ENCODE measurements at places on chromosomes 5 and 9.

DNA sequence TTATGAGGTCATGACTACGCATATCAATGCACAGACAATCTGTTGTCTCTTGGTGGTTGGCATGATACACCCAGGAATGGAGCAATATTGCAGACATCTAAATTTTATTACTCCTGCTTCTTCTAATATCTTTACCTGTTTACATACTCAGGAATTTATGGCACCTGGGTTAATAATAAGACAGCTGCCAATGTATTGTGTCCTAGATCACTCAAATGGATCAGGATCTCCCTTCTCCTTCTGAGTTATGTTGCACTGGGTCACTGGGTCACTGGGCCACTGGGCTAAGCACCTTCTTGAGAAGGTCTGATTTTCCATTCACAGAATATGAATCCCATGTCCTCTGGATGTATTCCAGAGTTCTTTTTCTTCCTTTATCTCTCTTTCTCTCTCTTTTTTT, 41.8 kb downstream of the CCL28 start:
- no peak for DNase-seq

DNA sequence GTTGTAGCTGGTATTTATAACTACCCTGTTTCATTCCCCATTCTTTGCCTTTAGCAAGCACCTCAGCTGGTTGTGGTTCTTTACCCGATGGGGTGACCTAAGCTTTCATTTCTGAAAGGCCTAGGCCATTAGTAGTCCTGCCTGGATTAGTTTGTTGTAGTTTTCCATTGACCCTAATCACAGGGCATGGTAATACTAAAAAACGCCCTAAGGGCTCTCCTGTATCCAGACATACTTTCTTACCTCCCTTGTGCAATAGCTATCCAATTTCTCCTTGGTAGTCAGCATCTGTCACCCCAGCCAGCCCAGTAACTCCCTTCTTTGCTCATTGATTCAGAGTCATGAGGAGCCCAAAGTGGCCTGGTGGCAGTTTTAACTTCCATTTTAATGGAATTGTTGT, 24.0 kb downstream of the TMOD1 start:
- no peak for DNase-seq

DNA sequence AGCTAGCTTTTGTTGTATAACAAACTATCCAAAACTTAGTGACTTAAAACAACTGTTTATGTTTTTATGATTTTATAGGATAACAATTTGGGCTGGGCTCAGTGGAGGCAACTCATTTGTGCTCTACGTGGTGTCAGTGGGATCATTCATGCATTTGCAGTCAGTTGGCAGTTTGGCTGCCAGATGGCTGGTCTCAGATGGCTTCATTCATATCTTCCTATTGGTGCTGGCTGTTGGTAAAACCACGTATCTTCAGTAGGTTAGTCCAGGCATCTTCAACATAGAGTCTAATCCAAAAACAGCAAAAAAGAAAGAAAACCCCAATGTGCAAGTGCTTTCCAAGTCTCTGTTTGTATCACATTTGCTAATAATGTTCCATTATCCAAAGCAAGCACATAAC, 51.7 kb upstream of the RIC1 start:
- DNase-seq, result no peak

- no peak for DNase-seq
Observed at GRCh38 chr5:174532455-174533453, 191.6 kb upstream of the MSX2 start.

DNA sequence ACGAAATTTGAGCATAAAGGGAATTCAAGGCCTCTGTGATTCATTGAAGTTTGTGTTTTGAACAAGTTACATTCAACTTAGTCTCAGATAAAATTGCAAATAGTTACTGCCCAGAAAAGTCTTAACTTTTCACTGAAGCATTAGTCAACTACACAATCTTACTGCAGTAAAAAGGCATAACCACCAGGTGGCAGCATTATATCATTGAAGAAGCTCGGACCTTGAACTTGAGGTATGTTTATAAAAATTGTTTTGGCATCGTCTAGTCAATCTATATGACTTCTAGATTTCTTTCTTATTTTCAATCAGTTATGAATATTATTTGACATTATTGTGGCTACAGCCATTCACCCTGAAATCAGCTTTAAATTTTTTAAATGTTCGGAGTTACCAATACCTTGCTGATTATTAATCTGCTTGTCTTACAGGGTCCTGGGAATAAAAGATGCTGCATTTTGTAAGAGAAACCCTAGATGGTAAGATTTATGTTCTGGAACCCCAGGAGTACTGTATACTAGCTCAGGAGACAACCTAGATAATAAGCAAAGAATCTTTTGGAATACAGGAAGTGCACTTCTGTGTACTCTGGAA, 83.9 kb upstream of the GRAMD2B start:
- DNase-seq, result peak; percentile 60

GRCh38 chr5:50965654-50966375, 299.4 kb downstream of the PARP8 start:
- no peak for DNase-seq

DNA sequence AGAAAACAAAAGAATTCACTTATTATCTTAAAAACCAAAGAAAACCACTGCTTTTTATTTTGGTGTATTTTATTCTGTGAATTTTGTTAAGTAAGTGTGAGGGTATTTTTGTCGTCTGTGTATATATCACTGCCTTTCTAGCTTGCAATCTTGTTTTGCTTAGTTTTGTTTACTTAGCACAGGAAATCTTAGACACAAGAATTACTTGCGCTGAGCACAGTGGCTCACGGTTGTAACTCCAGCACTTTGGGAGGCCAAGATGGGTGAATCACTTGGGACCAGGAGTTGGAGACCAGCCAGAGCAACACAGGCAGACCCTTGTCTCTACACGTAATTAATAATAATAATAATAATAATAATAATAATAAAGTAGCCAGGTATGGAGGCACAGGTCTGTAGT, 230.3 kb downstream of the PAPPA start:
- no peak for DNase-seq

DNA sequence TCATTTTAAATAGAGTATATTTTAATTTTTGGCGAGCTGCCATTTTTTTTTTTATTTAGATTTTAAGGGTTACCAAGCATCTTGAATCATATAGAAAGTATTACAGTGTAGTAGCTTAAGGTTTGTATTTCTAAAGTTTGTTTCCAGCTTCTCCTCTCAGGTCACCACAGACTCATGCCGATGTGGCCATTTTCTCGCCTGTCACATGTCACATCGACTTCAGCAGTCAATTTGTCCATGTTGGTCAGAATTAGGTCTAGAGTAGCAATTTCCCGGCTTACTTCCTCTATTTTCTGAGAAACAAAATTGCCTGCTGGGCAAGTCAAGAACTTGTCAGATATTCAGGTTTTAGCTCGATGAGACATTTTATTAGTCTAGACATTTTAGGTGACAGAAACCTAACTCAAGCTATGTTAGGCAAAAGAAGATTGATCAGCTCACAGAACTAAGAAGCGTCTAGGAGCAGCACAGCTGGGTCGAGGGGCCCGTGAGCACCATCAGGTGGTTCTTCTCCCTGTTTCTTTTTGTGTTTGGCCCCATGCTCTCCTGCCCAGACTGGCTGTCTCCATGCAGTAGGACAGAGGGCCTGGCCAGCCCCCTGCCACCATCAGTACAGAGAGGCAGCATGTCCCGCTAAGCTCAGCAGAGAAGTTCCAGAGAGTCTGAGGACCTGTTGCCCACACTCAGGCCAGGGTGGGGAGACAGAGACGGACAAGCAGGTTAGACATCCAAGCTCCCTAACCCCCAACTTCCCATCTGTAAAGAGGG, 48.4 kb upstream of the AFAP1L1 start:
- DNase-seq, result no peak

- DNase-seq, result no peak
Observed at GRCh38 chr5:134099939-134100282, 14.6 kb upstream of the TCF7 start.

GRCh38 chr9:79694676-79695400, 123.1 kb downstream of the TLE4 start:
- no peak for DNase-seq

DNA sequence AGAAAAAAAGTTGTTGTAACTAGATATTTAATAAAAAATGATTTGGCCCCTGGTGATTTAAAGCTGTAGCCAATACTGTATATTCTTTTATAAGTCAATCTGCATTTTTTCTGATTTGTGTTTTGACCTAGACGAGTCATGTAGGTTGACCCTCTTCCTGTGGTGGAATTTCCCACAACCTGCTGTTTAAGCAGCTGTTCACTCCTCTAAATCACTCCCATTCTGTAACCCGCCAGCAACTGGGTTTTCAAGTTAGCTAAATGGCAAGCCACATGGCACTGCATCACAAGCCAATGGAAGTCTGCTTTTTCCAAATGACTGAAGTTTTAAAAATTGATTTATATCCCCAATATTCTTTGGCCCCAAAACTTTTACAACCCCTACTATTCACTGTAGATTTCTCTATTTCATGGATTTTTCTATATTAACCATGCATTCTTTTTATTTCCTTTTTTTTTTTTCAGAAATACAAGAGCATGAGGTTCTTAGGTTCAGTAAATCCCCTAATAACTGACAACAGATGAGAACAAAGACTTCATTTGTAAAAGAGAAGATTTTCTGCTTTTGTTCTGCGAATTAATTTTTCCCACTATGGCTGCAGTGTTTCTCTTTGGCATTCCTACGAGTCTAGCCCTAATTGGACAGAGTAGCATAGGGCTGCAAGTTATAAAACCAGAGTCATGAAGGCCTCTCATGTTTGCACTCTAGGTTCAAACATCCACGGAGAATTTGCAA, 184.5 kb upstream of the TLE4 start:
- no peak for DNase-seq

DNA sequence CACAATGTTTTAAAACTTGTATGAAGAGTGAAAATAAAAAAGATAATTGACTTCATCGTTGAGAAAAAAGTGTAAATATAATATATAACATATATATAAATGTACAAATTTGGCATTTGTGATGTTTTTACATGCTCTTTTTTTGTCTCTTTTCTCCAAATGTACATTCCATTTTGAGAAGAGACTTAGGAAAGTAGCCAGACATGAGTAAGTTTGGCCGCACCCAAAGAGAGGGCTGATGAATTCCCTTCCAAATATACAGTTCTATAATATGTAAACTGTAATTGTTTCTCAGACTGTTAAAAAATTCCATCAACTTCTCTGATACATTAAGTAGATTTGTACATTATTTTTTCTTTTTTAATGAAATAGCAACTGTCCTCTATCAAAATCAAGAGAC, 193.2 kb upstream of the MAP3K1 start:
- DNase-seq, result no peak

- no peak for DNase-seq
Observed at GRCh38 chr9:107744873-107745272, 255.3 kb upstream of the KLF4 start.

- DNase-seq, result peak; percentile 6
Observed at GRCh38 chr9:79955300-79955699, 383.5 kb downstream of the TLE4 start.

- no peak for DNase-seq
Observed at GRCh38 chr5:158899211-158899610, 200.5 kb downstream of the EBF1 start.

DNA sequence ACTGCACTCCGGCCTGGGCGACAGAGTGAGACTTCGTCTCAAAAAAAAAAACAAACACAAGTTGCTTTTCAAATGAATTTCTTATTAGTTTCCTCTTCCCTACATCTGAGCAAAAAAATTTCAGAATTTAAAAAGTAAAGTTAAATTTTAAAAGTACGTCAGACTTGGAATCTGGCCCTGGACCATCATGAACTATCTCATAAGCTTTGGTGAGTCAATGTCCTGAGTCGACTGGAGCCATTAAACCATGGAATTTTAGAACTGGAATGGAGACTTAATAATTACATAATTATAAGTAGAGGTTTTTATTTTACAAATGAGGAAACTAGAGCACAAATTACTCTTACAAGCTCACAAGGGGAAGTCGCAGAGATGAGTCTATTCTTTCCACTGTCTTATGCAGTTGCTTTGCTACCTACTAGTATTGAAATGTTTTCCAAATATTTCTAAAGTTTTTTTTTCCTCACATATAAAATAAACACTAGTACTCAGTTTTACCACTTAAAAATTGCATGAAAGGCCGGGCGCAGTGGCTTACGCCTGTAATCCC, 98.0 kb upstream of the ZNF608 start:
- no peak for DNase-seq

DNA sequence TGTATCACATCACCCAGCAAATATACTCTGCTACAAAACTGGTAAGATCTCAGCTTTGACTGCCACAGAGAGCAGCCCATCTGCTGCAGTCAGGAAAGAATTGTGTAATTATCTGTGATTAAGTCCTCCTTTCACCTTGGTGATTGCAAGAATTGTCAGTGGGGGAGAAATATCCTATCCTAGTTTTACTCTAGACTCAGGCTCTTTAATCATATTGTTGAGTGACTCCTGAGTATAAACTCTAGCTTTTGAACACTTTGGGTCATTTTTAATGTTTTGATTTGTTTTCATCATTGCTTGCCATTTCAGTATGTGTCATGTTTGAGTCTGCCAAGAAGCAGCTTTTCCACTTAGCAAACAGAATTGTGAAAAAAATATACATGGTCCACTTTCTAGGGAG, 32.1 kb downstream of the VCAN start:
- DNase-seq, result no peak

GRCh38 chr5:91632871-91633270, 249.8 kb upstream of the ARRDC3 start:
- no peak for DNase-seq

DNA sequence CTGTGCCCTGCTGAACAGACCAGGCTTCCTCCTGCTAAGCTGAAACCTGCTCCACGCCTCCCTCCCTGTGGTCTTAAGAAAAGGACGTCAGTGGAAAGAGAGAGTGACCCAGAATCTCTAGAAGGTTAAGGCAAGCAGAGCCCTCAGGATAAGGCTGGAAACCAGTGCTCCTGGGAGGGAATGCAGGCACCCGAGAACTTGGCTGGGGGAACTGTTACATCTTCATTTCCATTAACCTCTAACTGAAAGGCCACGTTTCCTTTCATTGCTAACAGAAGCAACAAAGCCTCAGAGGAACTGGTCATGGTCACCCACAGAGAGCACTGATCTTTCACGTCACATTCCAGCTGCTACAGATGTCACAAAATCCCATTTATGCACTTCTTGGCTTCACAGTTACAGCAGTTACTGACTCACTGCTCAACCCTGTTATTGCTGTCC, 26.1 kb upstream of the AKNA start:
- DNase-seq, result no peak

DNA sequence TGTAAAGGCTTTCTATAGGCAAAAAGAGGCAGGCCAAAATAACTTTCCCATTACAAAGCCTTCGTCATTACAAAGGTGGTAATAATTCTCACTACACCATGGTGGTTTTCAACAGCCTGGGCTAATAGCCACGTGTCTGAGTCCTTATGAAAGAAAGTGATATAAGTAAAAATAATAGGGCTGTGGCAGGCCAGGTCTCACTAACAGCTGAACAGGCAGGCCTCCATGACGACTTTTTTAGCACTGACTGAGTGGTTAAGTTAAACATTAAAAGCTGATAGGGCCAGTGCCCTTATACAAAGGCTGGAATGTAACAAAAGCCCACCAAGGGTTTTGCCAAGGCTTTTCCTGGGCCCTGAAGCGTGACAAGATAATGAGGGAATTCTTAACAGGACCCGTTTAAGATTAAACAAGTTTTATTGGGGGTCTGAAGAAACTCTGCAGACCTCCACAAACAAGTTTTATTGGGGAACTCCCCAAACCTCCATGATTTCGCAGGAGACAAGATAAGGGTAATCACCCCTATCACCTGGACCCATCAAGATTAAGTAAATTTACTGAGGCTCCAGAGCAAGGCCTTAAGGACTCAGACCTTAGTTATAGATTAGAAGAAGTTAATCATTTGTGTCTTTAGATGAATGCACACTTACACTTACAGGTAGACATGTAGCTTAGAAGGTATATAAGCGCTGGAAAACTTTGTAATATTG, 412.9 kb downstream of the CHSY3 start:
- no peak for DNase-seq
